Forelimb muscle (tissue), 1 donor: ENCODE measurements at places on chromosomes 11 and 22.
A peak's percentile ranks its signal among the peaks of the same experiment; 100 is the strongest.

DNA sequence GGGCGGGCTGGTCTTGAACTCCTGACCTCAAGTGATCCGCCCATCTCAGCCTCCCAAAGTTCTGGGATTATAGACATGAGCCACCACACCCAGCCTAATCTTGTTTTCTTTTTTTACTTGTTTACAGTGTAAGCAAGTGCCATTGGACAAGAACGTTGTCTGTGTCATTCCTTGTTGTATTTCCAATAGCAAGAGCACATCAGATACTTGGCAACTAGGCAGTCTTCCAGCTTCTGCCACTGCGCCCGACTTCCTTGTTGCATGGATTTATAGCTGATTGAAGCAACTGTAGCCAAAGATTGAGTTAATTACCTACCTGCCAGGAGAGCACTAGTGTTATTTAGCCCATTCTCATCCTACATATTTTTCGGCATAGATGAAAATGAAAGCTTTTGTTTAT lies 3.1 kb upstream of the SGSM3 start:
- DNase-seq = no peak

DNA sequence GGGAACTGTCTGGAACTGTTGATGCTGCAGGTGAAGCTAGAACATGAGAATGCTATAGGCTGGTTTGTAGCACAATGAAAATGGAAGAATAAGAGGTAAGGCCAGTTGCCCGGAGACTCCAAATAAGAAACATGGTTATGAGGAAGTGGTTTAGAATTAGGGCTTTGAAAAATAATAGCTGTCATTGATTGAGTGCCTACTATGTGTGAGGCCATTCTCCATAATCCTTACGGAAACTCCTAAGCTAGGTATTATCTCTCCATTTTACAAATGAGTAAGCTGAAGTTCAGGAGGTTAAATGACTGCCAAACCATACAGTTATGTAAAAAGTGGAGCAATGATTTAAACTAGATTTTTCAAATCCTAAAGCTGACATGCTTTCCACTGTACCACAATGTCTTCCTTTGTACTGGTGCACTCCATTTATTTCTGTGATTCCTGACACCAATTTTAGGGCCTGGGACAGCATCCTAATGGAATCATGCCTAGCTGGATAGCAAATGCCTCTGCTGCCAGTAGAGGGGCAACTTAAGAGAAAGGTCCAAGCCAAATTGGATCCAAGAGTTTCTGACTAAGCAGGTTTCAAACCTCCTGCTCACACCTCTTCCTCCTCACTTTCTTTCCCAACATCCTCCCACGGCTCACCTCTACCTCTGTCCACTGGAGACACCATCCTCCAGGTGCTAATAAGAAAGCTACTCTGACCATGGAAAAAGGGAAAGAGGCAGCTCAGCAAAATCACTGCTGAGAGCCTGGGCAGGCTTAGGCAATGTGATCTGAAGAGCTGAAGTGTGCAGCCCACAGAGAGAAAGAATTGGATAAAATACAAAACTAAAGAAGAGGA lies 46.9 kb upstream of the PICALM start:
- DNase-seq = no peak

GRCh38 chr11:110710628-110711381 lies 1.4 kb downstream of the ARHGAP20 start:
- no peak for DNase-seq

DNA sequence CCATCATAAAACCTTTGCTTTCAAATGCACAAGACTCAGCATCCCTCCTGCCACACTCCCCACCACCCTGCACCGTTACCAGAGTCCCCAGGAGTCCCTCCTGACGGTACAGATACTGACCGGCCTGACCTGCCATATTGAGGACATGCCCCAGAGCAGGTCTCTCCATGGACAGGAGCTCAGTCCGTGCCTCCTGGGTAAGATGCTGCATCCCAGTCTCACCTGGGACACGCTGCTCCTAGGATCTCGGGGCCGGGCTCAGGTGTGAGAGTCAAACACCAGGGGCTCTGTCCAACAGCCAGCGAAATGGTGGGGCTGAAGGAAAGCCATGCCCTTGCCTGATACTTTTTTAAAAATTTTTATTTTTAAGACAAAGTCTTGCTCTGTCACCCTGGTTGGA lies 328.3 kb downstream of the SHANK2 start:
- DNase-seq = no peak

DNA sequence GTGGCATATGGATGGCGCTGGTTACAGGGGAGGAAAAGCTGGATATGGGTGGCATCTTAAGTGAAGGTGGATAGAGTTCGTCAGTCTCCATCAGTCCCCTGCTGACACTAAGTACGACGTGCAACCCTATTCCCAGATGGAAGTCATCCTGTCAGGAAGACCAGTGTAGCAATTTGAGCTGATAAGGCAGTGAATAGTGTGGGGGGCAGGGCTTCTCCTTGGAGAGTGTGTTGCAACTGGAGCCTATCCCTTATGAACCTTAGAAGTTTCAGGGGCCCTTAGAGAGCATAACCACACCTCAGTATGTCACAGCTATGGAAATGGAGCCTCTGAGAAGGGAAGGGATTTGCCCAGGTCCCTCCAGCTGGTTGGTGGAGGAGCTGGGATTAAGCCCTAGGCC lies 36.1 kb upstream of the ANKK1 start:
- no peak for DNase-seq

GRCh38 chr22:34897126-34897525 lies 168.8 kb upstream of the ISX start:
- no peak for DNase-seq

- no peak for DNase-seq
Observed at GRCh38 chr11:62930157-62930556, 9.0 kb upstream of the CHRM1 start.

DNA sequence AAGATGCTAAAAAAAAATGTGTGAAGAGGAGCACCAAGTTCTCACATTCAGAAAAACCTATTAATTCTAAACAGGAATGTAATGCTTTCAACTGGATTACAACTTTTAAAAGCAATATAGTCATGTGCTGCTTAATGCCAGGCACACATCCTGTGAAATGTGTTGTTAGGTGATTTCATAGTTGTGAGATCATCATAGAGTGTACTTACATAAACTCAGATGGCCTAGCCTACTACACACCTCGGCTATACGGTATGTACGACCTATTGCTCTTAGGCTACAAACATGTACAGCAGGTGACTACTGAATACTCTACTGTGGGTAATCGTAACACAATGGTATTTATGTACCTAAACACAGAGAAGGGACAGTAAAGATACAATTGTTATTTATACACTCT lies 142.3 kb downstream of the RBFOX2 start:
- DNase-seq = no peak

DNA sequence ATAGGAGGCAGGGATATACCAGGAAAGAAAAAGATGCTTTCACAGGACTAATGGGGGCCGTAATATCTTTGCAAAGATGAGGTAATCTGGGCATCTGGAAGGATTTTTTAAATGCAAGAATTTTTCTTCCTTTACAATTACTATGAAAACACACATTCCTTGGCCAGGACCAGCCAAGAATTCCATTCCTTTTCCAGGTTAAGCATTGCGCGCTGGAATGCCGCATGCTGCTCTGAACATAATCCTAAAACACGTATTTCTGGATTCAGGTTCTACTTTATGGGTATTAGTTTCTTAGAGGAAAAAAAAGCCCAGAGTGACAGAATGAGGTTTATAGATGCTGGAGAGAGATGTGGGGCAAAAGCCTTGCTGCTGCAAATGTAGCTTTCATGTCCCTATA lies 99.4 kb upstream of the SORL1-AS1 start:
- DNase-seq = no peak

GRCh38 chr11:112004389-112004788 lies 20.8 kb upstream of the DLAT start:
- DNase-seq = no peak

DNA sequence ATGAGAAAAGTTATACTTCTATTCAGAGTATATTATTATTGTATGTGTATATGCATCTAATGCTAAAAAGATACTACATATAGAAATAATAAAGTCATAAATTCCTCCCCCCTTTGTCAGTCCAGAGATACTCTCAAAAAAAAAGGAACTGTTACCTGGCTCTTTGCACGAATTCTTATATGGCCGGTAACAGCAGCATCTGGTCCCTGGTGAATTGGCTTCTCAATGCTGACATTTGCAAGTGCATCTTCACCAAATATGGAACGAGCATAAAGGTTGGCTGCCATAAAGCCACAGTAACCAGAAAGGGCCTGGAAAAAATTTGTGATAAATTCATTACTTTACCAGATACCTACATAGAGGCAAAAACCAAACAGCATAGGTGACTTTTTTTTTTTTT lies 41.2 kb downstream of the COPB1 start:
- no peak for DNase-seq

DNA sequence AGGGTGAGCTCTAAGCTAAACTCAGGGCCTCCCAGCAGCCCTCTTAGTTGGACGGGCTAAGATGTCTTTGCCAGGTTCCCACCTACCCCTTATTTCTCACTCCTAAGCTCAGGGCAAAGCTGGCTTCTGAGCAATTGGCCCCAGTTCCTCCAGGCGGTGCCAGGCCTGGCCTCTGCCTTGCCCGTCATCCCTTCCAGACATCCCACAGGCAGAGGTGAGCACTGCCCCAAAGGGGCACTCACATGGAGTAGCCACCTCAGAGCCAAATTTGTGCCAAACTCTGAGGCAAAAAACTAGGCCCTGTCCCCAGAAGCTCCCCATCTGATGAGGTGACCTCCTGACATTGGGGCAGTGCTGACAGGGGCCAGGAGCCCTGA lies 9.7 kb downstream of the RHOD start:
- no peak for DNase-seq

DNA sequence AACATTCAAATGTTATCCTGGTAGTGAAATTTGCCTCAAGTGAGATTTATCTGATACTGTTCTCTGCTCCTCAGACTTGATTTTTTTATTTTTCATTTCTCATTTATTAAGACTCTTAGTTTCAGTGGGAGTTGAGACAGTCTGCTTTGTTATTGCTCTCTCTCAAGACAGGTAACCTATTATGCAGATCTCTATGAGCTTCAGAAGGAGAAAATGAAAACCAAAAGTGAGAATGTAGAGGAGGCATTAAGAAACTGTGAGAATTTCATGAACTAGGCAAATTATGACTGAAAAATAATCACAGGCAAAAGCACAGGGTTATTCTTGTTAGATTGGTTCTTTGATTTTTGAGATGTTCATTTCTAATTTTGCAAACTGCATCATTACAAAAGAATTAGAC lies 290.0 kb upstream of the CHORDC1 start:
- no peak for DNase-seq

- DNase-seq = no peak
Observed at GRCh38 chr11:2862395-2863275, 22.9 kb downstream of the CDKN1C start.

- DNase-seq = no peak
Observed at GRCh38 chr11:25742800-25743199, 589.1 kb upstream of the ANO3 start.

GRCh38 chr22:45866646-45867117 lies 110.3 kb downstream of the WNT7B start:
- DNase-seq = no peak

DNA sequence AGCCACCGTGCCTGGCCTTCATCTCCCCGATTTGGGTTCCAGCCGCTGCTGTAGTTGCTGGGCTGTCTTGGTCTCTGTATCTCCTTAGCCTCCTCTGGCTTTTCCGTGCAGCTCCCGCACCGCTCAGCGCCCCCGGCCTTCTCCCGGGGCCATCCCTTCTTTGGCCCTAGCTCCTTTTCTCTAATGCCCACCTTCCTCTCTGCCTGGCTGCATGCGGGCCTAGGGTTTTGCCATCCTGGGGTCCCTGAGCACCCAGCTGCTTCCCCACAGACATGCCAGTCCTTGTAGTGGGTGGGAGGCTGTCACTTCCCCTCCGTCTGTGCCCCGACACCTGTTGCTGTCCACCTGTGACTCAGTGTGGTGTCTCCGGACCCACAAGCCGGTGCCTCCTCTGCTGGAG lies 36.4 kb downstream of the KCNJ4 start:
- DNase-seq = no peak

DNA sequence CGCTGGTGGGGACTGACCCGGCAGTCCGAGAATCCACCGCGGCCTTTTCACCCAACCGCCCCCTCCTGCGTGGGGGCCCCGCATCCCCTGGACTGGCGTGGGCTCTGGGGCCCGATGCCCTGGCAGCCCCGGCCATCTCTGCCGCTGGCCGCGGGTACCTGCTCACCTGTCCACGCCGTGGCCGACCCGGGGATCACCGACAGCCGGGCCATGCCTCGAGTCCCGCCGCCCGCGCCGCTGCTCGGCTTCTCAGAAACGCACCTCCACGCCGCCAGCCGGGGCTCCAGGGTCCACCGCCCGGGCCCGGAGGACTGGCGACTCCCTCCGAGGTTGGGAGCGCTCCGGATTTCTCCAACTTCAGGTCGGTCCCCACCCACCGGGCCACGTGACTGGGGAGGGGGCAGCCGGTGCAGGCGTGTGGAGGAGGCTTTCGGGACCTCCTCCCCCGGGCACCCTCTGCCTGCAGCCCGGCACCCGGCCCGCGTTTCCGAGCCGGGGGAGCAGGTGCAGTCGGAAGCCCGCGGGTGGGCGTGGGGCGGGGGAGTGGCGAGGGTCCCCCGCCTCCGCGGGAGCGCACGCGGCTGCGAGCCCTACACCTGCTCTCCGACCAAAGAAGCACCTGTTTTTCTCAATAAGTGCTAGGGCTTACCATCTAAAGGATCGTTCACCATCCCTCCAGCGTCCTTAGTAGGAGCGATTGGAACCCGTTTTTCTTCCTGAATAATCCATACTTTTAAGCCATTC lies 554 bp upstream of the NRIP3 start:
- DNase-seq = no peak

DNA sequence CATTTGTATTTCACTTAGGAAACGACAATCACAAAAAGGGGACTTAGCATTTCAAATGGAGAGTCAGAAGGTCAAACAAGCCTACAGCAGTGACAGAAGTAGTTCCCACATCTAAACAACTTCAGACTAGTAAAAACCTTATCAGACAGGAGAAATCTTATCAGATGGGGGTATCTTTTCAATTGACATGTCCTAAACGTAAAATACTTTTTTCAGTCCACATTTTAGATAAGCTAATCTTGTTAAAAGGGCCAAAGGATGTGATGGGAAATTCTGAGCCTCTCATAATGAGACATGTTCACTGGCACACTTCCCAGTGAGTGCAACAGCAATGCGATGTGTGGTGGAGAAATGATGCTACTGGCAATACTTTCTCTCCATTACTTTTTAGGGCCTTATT lies 2.4 kb downstream of the MAPK1 start:
- DNase-seq = peak; percentile 38

- no peak for DNase-seq
Observed at GRCh38 chr11:40302669-40303068, 1156.8 kb downstream of the LRRC4C start.

- no peak for DNase-seq
Observed at GRCh38 chr11:119359365-119360214, 13.1 kb upstream of the MFRP start.

DNA sequence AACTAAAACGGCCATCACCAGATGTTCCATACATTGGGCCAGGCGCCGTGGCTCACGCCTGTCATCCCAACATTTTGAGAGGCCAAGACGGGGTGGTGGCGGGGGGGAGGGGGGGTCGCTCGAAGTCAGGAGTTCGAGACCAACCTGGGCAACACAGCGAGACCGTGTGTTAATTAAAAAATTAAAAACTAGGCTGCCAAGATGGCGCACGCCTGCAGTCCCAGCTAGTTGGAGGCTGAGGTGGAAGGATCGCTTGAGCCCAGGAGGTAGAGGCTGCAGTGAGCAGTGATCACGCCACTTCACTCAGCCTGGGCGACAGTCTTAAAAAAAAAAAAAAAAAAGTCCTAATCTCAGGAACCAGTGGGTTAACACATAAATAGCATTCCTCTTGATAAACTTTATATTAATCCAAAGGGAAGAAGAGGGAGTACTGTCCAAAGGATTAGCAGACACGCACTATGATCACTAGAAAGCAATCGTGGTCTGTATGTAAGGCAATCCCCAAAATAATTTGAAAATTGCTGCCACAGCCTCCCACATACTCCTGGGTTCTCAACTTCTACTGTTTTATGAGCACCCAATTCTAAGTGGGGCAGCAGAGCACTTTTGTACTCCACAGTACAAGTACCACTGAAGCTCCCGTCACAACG lies 604 bp downstream of the PUS3 start:
- no peak for DNase-seq
